ENCODE measurements at places on chromosomes 5 and 9. TPM values are rescaled to one million over a fixed set of nuclear protein-coding genes. Genes with fewer than 3 reads are reported as not detected.

The SLC45A2 gene
- total RNA-seq = not detected

The ACER2 gene
- 1.3 TPM for total RNA-seq

The ENTPD8 gene
- 3.9 TPM for total RNA-seq

The MEIKIN gene
- not detected for total RNA-seq

The SNAPC4 gene
- 10.8 TPM for total RNA-seq

DNA sequence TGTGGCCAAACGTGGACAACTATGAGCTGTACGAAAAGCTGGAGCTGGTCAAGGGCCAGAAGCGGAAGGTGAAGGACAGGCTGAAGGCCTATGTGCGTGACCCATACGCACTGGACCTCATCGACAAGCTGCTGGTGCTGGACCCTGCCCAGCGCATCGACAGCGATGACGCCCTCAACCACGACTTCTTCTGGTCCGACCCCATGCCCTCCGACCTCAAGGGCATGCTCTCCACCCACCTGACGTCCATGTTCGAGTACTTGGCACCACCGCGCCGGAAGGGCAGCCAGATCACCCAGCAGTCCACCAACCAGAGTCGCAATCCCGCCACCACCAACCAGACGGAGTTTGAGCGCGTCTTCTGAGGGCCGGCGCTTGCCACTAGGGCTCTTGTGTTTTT, 3.3 kb downstream of the CDK9 start:
- no peak for DNase-seq

- DNase-seq = no peak
Measured at GRCh38 chr9:129333617-129334104, 155.6 kb upstream of the IER5L start.

- DNase-seq = no peak
Measured at GRCh38 chr9:86500667-86501435, 146.6 kb upstream of the TUT7 start.

- no peak for DNase-seq
Measured at GRCh38 chr5:155193029-155193428, 179.5 kb downstream of the KIF4B start.

DNA sequence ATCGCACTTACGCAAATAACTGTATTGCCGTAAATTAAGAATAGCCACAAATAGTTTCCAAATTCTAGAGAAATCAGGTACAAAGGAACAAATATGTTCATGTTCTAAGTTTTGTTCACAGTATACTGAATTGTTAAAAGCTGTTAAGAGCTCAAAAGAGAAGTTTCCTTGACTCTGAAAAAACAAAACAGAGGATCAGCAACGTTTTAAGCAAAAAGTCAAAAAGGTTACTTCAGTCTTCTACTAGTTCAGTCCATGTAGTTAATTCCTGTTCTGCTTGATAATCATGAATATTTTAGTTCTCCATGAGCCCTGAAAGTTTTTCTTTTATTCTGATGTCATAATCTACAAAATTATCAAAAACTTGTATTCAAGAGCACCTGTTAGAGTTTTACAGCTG, 128.6 kb upstream of the MAST4 start:
- no peak for DNase-seq

GRCh38 chr9:33446946-33447798, at the start of gene AQP3:
Gene AQP3, minus strand, starts transcription at chr9:33447593. Its CDS starts 63 bp downstream, at chr9:33447530.
- DNase-seq = no peak

DNA sequence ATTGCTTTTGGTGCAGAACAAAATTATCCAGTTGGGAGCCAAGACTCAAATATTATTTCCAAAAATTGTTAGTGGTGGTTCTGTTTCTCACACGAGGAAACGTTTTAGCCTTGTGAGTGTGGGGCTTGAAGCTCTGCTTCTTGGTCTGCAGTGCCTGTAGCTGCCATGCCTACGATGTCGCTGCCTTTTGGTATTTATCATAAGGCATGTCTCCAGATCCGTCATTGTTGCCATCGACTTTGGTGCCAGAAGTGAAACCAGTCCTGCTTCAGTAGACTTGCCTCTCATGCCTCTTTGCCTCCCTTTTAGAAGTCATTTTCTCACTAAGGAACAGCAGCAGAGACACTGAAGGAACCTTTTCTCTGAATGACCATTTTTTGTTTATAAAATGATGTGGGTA, 29.7 kb upstream of the CATSPER3 start:
- DNase-seq = no peak
